ENCODE measurements at places on chromosomes 7 and 10.

- DNase-seq: no peak
Measured at GRCh38 chr7:127730658-127731276, 78.8 kb downstream of the SND1 start.

GRCh38 chr10:79107736-79108264 is 39.0 kb downstream of the ZMIZ1 start:
- DNase-seq: no peak

DNA sequence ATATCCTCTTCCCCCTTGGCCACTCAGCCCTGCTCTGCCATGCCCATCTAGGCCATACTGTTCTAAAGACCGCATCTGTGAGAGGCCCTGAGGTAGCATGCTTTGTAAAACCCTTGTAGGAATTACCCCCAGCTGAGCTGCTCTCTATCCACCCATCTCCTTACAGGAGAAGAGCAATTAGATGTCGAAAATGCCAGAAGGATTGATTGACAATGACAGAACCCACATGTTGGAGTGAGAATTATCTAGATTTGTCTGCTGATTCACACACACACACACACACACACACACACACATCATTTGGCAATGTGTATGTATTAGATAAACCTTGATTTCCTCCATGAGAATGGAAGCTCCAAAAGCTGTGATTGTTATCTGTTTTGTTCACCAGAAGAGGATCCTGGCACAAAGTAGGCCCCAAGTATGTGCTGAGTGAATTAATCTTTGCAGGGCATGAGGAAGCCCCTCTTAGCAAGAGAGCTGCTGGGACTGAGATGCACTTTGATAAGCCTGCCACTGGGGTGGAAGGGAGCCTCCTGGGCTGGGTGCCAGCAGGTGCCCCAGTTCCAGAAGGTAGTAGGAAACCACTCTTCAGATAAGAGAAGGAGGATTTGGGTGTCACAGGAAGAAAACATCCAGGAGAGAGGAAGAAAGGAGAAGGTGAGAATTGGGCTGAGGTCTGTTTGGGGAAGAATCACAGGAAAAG is 187.5 kb upstream of the ADO start:
- DNase-seq: no peak

DNA sequence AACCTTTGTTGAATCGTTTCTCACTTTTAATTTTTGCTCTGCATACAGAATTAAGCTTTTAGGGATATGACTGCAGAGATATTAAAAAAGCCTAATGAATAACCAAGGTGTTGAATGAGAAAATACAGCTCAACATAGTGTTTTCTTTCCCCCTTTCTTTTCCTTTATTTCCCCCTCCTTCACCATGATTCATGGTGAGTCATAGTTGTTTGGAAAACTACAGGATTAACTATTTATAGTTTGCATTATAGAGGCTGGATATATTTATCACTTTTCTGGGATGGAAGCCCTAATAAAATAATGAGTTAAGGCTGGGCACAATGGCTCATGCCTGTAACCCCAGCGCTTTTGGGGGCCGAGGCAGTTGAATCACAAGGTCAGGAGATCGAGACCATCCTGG is 115.0 kb downstream of the DNAJB9 start:
- DNase-seq: no peak

- DNase-seq: no peak
Measured at GRCh38 chr10:95350219-95350829, 59.5 kb upstream of the PDLIM1 start.

DNA sequence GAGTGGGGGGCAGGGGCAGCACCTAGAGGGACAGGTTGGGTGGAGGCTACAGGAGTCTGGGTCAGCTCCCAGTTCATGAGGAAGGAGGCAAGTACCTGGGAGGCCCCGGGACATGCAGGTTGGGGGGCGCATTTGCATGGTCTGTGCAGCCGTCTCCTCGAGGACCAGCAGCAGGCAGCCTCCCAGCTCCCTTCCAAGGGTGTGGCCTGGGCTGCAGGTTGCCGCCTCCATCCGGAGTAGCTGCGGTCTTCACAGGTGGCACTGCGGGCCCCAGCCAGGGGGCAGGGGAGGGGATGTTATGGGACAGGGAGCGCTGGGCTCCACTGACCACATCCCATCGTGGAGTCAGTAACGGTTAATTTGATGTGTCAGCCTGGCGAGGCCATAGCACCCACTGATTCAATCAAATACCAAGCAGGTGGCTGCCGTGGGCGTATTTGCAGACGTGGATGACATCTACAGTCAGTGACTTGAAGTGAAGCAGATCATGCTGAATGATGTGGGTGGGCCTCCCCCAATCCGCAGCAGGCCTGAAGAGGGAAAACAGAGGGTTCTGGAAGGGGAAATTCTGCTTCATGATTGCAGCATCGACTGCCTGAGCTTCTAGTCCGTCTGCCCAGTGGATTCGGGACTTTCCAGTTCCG is 81.6 kb downstream of the PRKAG2 start:
- no peak for DNase-seq

- DNase-seq: no peak
Measured at GRCh38 chr10:73762915-73763314, 18.7 kb downstream of the SEC24C start.

GRCh38 chr7:140238778-140239652 is 62.2 kb upstream of the KDM7A start:
- DNase-seq: no peak

- DNase-seq: no peak
Measured at GRCh38 chr7:80942261-80943041, 23.6 kb upstream of the SEMA3C start.

DNA sequence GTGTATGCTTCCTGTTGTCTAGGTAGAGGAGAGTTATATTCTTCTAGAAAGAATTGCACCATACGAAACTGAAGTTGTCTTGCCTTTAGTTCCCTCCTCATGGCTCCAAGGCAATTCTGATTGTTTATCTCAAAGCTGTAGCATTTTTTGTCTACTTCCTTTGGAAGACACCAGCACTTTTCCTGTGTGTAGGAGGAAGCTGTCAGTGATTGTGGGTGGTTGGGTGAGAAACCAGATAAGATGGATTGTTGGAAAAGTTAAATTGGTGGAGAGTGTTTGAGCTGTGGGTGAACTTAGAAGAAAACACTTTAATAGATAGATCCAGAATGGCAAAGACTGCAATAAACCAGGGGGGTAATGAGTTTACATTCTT is 12.1 kb upstream of the CSTF2T start:
- DNase-seq: no peak

DNA sequence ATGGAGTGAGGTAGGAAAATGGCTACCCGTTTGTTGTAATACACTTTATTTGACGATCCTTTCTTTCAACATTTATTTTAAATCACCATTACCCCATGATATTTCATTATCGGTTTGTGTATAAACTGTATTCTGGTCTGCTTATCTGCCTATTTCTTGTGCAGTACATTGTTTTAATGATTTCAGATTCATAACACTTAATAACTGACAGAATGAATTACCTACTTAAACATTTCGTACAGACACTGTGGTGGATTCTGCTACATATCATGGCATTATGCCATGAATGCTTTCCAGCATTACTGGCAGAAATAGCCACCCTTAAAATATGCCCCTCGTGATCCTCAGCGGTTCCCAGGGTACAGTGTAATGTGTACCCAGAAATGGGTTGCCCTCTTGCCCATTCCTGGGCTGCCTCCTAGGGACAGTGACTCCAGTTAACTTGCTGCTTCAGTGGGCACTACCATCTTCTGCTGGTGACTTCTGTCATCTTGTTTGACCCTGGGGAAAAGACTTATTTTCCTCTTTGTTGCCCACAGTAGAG is 74.5 kb downstream of the C1GALT1 start:
- no peak for DNase-seq

DNA sequence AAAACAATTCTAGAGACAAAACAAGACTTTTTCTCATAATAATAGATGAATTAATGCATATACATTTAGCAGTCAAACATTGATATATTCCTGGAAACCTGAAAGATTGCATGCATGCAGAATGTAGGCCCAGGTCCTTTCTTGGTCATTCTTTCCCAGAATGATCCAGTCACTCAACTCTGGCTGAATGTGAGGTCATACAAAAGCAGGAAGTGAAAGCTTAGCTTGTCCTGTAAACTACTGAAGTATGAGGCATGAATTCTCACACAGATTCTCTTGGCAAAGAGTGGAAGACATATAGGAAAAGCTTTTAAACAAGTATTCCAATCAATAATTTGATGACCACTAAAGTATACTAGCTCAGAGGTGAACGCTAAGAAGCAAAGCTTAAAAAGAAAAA is 253.9 kb downstream of the PPP1R3A start:
- DNase-seq: no peak

DNA sequence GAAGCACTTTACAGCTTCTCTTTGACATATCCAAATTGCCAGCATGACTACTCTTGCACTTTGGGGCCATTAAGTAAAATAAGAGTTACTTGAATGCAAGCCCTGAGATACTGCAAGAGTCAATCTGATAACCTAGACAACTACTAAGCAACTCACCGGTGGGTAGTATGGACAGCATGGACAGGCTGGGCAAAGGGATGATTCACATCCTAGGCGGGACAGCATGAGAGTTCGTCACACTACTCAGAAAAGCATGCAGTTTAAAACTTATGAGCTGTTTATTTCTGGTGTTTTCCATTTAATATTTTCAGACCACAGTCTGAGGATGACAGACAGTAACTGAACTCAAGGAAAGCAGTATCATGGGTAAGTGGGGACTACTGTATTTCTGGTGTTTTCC is 84.0 kb downstream of the ORC5 start:
- no peak for DNase-seq

GRCh38 chr10:114962441-114962840 is 24.4 kb downstream of the TRUB1 start:
- no peak for DNase-seq

DNA sequence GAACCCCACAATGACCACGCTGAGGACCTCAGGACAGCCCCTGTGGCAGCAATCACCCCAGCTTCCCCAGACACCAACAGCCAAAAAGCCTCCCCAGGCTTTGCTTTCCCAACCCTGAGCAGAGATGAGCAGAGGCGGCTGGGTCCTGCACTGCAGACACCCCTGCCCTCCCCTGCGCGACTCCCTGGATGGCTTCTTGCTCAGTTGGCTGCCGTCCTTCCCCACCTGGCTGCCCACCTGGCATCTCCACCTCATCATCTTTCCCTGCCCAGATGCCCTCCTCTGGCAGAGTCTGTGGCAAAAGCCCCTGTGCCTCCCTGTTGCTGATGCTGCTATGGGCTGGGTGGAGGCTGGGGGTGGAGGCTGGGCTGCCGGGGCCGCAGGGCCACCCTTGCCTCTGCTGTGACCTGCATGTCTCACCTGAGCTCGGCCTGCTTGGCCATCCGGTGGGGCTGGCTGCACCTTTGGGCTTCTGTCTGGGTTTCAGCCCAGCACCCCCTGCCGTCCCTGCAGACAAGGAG is 567.7 kb downstream of the TCERG1L start:
- no peak for DNase-seq

DNA sequence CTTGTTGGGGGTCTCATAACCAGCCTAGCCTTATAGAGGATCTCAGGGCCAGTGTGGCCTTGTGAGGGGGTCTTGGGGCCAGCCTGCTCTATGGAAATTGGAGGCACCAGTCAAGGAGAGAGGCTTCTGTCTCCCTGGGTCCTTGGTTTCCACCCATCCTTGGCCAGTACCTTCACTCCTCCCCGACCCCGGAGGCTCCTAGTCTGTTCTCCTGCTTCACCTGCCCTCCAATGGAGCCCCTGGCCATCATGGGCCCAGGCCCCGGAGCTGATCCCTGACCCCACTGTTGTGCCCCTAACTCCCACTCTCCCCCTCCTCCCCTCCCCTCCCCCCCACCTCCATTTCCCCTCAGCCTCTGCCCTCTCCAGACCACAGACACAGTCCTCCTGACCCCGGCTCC is 29.7 kb downstream of the RASGEF1A start:
- no peak for DNase-seq

DNA sequence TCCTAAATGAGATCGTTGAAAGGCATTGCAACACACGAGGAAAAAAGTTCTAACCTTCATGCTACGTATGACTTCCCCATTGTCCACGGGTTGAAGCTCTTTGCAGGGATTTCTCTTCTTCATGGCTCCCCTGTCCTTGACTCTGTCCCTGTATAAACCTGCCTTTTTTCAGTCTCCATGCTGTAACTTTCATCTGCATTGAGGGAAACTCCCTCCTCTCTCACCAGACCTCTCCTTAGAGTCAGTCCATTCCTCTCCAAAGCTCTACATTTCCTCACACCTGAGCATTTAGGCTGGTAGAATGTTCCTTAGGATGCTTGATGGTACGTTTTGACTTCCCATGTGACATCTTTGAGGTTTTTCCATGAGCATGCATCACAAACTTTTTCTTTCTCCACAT is 134.2 kb upstream of the FAM171A1 start:
- DNase-seq: no peak

DNA sequence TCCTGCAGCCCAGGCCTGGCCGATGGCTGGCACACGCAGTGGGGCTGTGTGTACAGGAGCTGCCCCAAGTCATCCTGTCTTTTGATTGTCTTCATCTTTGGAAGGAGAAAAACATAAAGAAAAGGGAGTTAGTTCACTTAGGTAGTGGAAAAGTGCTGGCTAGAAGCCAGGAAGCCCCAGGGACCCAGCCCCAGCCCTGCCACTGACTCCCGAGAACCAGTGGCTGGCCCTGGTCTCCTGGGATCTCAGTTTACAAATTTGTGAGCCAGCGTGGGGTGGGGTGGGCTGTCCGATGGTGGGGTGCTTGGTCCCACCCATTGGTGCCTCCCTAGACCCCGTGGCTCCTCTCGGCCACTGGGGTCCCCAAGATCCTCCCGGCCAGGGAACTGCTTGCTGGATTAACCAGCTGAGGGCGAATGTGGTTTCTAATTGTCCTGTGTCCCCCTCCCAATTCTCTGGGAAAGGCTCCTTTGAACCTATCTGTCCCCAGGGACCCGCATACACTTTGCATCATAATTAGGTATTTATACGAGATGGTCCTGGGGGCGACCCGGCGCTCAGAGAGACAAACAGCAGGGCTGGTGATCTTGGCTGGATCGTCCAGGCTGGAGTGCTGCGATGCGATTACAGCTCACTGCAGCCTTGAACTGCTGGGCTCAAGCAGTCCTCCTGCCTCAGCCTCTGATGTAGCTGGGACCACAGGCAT is 16.3 kb upstream of the CHST12 start:
- DNase-seq: no peak

DNA sequence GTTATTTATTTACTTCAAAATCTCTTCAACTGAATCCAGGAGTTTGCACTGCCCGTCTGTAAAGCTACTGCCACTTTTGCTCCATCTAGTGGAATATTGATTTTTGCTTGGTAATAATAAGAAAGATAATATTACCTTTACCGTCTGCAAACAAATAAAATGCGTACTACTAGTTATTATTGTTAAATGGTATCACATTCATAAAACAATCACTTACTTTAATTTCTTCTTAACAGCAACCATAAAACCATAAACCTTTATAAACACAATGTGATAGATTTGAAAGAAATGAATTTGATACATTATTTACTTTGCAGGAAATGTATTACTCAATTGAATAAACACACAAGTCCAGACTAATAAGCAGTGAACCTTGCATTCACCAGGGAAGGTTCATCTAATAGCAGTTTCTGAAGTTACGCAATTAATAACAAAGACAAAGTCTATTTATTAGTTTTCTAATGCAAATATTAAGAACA is 6.4 kb downstream of the AGMO start:
- DNase-seq: no peak

GRCh38 chr7:36116347-36117202 is 36.5 kb upstream of the EEPD1 start:
- DNase-seq: no peak

- DNase-seq: no peak
Measured at GRCh38 chr7:29457565-29458011, 106.0 kb upstream of the PRR15 start.
